Esophagus squamous epithelium (tissue), 5 donors: ENCODE measurements at places on chromosomes 12 and 14.

DNA sequence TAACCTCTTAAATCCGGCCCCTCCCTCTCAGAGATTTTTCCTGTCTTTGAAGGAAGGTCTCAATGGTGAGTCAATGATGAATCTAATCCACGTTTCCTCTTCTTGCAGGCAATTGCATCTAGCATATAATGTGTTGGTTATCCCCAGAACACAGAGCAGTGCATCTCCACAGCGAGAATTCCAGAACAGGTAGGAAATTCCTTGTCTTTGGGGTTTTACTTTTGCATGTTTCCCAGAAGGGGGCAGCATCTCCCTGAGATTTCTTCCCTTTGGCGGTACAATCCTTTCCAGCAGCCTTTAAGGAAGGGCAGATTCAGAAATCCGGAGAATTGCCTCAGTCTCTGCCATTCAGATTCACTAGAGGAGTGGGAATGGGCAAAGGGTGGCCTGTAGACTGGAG lies 128.0 kb downstream of the KCNA5 start:
- no peak for DNase-seq

DNA sequence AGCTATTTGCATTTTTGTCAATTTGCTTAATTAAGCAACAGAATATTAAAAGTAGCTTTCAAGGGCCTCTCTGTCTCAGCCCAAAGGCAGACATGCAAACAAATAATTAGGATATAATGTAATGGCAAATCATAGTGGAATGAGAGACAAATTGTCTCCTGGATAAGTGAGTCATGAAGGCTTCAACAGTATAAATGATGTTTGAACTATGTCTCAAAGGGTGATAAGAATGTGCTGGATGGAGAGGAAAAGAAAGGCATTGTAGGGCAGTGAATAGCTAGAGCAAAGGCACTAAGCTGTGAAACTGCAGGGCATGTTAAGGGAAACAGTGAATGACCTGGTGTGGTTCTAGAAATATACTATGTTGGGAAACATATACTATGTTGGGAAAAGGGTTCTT lies 53.5 kb upstream of the PPP1R12A start:
- no peak for DNase-seq

DNA sequence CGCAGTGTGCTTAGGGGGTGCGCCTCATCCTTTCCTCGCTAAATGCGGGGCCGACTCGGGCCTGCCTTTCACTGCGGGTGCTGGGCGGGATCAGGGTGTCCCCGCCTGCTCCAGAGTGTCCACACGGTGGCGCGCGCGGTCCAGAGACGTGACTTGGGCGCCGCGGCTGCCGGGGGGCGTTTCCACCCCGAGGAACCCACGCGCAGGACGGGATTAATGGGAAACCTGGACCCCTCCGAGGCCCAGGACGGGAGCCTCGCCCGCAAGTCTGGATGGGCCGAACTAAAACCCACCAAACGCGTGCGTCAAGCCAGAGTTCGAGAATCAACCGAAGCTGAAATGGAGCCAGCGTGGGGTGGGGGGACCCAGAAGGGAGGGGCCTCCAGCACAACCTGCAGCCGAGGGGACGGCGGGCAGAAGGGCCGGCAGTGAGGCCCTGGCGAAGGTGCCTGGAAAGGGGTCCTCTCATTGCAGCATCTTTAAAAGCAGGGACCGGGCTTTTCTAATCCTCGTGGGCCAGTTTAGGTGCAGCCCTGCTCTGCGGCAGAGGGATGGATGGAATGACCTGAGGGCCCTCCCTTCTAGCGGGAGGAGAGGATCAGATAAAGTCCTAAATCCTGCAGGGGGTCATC lies 93.3 kb downstream of the NINJ2 start:
- no peak for DNase-seq

GRCh38 chr12:52342781-52343490 lies 21.7 kb upstream of the KRT83 start:
- DNase-seq = no peak

GRCh38 chr12:99005601-99006000 lies 360.5 kb downstream of the APAF1 start:
- no peak for DNase-seq

DNA sequence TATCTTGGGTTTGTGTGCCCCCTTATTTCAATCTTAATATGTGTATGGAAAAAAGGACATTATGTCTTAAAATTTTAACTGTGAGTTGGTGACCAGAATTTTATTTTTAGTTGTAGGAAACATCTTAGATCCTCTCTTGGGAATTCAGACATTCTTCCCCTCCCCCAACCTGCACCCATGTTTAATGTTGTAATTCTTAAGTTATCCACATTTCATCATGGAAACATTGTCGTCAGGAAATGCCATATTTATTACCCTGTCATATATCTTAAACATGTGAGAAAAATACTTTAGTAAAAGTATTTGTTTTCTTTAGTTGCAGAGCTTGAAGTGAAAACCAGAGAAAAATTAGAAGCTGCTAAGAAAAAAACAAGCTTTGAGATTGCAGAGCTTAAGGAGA lies 30.3 kb downstream of the YEATS4 start:
- no peak for DNase-seq

DNA sequence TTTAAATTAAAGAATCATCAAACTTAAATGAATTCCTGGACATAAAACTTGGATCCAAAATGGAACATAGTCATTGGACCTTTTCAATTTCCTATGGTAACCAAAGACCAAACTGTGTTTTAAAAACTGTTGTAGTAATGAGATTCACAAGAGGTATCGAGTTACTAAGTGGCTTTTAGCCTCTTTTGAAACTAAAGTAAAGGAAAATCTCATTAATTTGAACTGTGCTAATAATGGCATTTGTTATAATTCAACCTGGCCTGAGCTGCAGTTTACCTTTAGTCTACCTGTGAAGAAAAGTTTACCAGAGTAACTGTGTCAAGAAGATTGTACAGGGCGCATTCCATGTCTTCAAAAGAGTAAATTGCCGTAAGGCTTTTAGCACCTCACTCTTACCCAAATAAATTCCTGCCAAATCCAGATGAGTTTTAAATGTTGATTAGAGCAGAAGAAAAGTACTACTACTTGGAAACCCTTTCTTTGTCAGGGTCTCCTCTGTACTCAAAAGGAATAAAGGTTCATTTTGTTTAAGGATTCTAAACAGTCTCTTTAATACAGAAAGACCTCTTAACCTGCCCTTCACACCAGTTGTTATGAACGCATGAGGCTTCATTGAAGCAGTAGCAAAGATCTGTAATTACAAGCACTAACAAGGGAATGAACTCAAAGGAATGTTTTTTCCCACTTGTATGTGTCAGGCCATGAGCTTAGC lies 17.1 kb upstream of the MED13L start:
- no peak for DNase-seq

- DNase-seq = no peak
These were observed 101.4 kb downstream of the SLC8A3 start for GRCh38 chr14:70087380-70087697.

GRCh38 chr14:94675036-94675435 lies 62.8 kb downstream of the SERPINA3 start:
- no peak for DNase-seq

GRCh38 chr14:79661752-79662151 lies 549.6 kb downstream of the DIO2 start:
- no peak for DNase-seq

DNA sequence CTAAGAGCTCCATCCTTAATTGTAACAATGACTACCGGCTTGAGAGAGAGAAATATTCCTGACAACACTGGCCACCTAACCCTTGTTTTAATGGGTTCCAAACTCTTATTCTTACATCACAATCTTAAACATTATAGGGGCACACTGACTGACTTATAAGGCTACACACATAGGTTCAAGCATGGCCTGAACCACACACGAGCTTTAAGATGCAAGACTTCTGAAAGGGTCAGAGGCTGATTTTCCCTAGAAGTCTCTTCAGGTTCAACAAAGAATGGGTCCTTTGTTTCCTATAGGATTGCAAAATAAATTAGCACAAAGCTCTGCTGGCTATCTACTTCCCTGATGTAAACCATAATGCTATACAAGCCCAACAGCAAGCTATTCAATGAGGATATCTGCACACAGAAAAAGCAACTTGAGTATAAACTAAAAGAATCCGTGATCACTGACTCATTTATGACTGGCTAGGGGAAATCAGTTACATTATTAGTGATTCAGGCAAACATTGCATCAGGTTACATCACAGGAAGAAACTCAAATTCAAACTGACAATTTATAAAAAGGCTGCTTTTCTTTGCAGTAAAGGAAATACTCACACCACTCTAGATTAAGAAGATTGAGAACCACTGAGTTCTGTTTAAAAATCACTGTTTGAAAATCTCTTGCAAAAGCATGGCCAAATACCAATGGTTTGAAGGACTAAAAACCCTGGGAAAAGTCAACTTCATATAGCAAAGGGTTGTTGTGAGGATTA lies 8.5 kb downstream of the BTG1 start:
- DNase-seq = no peak
